ENCODE measurements at places on chromosomes 6 and 20.

- no peak for DNase-seq
Measured at GRCh38 chr6:6494677-6495076, 93.8 kb upstream of the LY86 start.

DNA sequence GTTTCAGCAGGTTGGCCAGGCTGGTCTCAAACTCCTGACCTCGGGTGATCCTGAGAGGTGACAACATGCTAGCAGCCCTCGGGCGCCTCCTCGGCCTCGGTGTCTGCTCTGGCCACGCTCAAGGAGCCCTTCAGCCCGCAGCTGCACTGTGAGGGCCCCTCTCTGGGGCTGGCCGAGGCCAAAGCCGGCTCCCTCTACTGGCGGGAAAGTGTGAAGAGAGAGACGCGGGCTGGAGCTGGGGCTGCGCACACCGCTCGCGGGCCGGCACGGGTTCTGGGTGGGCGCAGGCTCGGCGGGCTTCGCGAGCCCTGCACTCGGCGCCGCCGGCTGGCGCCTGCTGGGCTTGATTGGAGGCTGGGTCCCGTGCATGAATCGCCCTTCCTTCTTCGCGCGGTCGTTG lies 80.8 kb upstream of the RBM24 start:
- no peak for DNase-seq

- DNase-seq = no peak
Measured at GRCh38 chr20:37375227-37375626, 29.3 kb downstream of the SRC start.

DNA sequence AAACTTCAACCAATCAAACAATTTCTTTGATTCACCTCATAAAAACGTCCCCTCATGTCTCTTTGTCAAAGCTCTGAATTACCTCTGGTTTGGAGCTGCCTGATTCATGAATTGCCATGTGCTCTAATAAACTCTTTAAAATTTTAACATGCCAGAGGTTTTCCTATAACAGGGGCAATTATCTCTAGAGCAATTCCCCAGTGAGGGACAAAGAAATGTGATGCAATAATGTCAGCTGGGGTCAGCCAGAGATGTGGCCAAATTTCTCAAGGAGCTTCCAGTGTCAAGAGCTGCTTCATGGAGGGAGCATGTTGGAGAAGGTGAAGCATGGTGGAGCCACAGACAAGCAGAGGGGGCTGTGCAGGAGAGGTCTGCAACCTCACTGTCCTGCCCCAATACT lies 38.7 kb upstream of the RFPL4B start:
- DNase-seq = no peak

DNA sequence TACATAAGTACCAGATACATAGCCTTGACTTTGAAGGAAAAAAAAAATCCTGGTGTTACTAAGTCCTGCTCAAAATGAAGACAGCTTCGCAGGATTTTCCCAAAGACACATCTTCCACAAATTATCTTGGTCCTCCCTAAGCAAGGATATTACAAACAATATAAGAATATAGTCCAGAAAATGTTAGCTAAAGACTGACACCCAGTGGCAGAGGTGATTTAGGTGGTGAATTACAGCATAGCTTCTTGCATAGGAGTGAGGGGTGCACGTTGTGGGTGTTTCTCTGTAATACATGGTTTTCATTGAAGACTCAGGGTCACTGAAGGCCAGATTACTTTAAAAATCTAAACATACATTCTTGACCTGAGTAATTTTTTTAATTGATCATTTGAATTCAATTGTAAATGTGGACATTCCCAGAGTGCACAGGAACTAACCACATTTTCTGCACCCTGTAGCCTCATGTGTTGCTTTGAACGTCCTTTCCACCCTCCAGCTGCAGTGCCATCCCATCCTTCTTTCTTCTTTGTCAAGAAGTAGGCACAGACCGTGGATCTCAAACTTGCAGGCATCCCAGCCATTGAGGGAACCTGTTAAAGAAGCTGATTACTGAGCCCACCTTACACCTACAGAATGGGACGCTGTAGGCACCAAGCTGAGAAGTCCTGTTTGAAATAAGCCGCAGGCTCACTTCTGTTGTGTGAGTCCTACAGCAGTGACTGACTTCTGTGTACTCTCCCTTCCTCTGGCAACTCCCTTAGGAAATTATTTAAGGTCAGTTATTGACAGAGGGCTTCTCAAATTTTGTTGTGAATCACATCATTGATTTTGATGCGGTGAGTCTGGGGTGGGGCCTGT lies 102.6 kb downstream of the PERP start:
- DNase-seq = no peak

DNA sequence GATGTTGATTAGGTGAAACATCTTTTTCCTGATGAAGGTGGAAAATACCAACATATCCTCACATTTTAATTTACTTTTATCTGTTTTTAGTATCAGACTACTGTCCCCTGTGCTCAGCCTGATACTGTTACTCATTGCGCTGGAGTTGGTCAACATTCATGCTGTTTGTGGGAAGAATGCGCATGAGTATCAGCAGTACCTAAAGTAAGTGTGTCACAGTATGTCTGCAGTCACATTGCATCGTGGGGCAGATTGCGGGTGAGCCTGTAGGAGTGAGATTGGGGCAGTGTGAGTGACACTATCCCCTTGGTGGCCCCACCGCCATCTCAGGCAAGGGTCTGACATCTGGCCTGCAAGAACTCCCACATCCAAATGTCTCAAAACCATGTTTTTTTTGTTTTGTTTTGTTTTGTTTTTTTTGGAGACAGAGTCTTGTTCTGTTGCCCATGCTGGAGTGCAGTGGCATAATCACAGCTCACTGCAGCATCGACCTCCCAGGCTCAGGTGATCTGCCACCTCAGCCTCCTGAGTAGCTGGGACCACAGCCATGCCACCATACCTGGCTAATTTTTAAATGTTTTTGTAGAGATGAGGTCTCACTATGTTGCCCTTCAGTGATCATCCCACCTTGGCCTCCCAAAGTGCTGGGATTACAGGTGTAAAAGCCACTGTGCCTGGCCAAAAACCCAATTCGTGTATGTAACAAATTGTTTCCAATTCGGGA lies 27.8 kb downstream of the ERMARD start:
- no peak for DNase-seq

GRCh38 chr20:58117944-58118343 lies 110.5 kb downstream of the ANKRD60 start:
- DNase-seq = no peak

DNA sequence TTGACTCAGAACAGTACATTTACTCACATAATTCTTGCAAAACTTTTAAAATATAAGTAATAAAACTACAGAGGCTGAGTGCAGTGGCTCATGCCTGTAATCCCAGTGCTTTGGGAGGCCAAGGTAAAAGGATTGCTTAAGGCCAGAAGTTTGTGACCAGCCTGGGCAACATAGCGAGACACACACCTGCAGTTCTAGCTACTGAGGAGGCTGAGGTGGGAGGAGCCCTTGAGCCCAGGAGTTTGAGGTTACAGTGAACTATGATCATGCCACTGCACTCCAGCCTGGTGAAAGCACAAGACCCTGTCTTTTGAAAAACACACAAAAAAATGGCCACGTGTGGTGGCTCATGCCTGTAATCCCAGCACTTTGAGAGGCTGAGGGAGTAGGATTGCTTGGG lies 21.8 kb upstream of the MYO6 start:
- DNase-seq = no peak

GRCh38 chr20:2694008-2694471 lies 1.5 kb downstream of the EBF4 start:
- DNase-seq = no peak

DNA sequence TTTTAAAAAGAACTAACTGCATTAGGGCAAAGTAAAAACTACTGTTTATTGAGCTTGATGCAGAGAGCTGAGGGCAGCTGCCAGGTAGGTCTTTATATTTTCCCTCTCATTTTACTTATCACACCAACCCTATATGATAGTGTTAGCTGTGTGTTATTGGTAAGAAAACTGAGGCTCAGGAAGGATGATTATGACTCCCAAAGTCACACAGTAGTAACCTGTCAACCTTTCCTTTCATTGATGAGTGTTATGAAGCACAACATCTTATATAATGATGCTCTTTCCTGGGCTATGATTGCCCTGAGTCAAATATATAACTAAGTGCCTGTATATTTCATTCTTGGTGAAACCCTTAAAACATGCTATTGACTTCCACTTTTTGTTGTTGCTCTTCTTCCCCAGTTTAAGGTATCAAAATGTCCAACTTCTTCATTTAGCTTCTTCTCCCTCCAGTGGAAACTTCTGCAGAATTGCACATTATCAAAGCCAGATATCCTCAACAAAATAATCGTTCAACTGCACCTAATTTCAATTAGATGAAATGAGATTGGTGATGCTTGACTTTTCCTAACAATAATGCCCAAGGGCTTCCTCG lies 8.1 kb downstream of the GFOD1 start:
- no peak for DNase-seq

- DNase-seq = no peak
Measured at GRCh38 chr6:21396313-21396712, 197.2 kb upstream of the SOX4 start.

DNA sequence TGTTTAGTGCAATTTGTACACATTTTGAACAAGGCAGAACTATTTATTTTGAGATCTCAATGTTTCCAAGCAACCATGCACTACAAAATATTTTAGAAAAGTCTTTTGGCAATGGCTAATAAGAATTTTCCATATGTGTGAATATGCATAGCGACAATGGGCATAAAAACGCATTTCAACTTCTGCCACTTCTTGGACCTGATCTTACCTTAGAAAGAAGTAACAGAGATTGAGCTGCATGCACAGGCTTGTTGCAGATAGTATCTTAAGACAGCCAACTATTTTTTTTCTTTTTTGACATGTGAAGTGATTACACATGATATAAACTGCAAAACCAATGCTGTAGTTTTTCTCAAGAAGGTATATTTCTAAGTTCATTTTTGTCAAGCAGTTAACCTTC lies 210.4 kb upstream of the PHACTR1 start:
- no peak for DNase-seq

DNA sequence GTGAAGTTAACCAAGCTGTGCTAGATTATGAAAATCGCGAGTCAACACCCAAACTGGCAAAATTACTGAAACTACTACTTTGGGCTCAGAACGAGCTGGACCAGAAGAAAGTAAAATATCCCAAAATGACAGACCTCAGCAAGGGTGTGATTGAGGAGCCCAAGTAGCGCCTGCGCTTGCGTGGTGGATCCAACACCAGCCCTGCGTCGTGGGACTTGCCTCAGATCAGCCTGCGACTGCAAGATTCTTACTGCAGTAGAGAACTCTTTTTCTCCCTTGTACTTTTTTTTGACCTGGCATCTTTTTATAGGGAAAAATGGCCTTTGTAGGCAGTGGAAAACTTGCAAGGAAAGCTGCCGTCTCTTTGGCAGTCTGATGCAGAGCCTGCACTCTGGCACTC lies 6.8 kb downstream of the GID8 start:
- no peak for DNase-seq

DNA sequence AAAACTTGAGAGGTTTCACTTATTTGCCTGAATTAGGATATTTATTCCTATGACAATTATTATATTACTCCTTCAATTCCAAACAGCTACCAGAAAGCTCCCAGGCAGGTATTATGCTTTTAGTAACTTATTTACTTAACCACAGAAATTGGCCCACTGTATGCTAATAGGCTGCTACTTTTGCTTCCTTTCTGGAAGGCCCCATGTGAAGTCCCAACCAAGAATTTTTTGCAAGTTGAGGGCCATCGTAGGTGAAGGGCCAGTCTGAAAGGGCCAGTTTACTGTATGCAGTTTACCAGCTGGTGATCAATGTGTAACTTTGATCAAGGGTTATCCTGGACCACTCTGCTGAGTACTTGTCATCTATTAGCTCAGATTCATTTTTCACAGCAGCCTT lies 45.0 kb downstream of the EDN1 start:
- no peak for DNase-seq

DNA sequence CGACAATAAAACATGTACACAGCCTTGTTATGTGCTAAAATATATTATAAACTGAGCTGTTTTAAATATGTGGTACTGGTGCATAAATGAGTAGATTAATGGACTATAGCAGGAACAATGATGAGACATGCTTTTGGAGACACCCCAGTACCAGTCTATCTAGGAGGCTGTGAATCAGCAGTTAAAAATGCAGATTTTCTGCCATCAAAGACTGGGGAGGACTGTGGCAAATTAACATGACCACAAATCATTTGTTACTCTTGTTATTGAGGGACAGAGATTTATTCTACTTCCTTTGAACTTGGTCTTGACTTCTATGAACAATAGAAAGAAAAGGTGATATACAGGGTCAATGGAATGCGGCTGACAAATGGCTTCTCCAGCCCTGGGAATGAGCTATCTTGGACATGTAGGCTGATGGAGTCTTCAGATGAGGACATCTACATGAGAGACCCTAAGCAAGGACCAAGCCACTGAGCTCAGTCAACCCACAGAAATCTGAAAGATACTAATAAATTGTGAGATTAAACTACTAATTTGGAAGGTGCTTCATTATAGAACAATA lies 551.7 kb upstream of the GJE1 start:
- no peak for DNase-seq

DNA sequence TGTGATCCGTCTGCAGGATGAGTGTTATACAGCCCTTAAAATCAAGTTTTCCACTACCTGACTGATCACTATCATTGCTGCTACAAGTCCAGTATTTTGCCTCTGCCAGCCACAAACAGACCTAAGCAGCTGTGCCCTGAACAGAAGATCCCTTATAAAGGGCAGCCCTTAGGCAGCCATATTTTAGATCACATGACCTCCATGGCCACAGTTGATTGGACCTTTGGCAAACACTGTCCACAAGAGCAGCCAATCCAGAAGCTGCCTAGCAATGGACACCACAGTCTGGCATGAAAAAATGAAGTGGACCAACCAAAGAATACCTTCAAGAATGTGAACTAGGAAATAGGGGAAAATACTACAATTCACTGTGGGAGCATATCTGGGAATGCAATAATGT lies 50.8 kb downstream of the MC3R start:
- no peak for DNase-seq

DNA sequence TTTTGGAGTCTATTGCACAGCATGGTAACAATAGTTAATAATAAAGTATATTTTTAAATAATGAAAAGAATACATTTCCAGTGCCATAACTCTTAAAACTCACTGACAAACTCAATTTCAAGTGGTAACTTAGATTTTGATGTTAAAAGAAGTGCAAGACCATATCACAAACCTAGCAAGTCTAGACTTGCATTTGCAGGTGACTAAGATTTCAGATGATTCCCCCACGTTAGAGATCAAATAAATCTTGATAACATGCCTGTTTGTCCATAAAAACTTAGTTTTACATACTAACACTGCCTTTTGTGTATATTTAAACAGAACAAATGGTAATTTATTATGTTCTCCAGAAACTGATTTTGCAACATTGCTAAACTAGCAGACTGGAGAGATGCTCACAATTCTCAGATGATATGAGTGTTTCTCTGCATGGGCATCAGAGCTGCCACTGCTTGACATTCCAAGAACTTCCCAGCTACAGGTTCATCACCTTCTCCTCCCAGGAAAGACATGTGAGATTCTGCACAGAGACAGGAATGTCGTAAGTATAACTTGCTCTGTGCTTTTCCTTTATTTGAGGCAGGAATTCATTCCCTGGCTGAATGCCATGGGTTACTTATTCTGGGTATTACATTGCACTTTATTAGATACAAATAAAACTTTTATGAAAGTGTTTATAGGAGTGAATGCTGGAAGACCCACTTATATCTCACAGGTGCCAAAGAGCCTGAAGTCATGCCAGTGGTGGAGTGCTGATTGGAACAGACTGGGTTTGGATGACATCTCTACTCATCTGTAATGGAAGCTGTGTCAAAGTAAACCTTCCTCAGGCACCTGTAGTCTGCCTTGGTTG lies 160.2 kb upstream of the FOXA2 start:
- DNase-seq = no peak

- no peak for DNase-seq
Measured at GRCh38 chr6:160013987-160014868, 45.3 kb downstream of the IGF2R start.

Data from NCI-H187 (cell line).